HCT116 (cell line): ENCODE measurements at places on chromosomes 12 and 14. TPM values are rescaled to one million over a fixed set of nuclear protein-coding genes. Genes with fewer than 3 reads are reported as not detected.

- DNase-seq, result peak; percentile 10
- no peaks in the 10 kb centered on the region for H3K36me3 ChIP-seq
- peak overlapping the region; percentile 16; the same call in 1 of the 2 replicates for H3K27ac ChIP-seq
- no peak overlapping the region for H3K4me3 ChIP-seq
- H3K27me3 ChIP-seq, result no peaks in the 10 kb centered on the region
Observed at GRCh38 chr14:53742233-53742620, 214.4 kb downstream of the BMP4 start.

Gene MED6
- total RNA-seq, result 39.6 TPM

DNA sequence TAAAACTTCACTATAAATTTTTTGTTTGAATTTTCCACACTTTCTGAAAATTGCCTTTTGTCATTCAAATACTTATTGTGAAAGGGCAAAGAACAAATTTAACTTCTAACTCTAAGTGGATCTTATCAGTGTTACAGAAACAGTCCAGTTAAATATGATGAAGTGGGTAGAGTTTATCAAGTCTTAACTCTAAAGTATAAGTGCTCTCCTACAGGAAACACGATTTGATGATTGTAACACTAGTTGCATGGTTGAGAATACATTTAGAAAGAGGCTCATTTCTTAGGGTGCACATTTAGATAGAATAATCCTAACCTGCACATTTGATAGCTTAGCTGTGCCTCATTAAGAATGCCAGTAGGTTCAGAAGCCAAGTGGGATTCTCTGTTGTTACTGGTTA, 838.3 kb upstream of the ATXN7L3B start:
- H3K27me3 ChIP-seq, result no peaks in the 10 kb centered on the region
- no peak overlapping the region for H3K27ac ChIP-seq
- no peak for DNase-seq
- no peaks in the 10 kb centered on the region for H3K36me3 ChIP-seq

DNA sequence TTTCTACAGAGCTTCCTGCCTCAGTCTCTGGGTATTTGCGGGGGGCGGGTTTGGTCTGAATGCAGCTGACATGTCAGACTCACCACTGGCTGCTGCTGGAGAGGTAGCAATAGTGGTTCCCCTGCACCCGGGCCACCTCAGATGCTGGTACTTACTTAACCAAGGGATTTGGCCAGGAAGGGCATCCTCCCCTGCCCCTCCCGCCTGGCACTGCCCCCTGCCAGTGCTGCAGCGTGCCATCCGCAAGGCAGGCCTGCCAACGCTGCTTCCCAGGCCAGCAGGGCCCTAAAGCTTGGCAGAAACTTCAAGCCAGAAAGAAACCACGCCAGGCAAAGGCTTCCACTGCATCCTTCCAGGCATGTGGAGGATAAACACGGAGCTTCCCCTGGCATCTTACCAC, 22.1 kb downstream of the RAB35 start:
- H3K36me3 ChIP-seq, result peaks cover 8% of the 10 kb centered on the region
- DNase-seq, result no peak
- H3K27me3 ChIP-seq, result no peaks in the 10 kb centered on the region
- H3K4me1 ChIP-seq, result no peaks in the 10 kb centered on the region

Gene RTN1
- total RNA-seq, result 0.57 TPM

- H3K4me3 ChIP-seq, result no peak overlapping the region
- no peaks in the 10 kb centered on the region for H3K27me3 ChIP-seq
- DNase-seq, result no peak
- no peaks in the 10 kb centered on the region for H3K4me1 ChIP-seq
- peaks cover 7% of the 10 kb centered on the region; the same call in 1 of the 2 replicates for H3K36me3 ChIP-seq
Observed at GRCh38 chr12:96263449-96263902, 69.3 kb downstream of the ELK3 start.

DNA sequence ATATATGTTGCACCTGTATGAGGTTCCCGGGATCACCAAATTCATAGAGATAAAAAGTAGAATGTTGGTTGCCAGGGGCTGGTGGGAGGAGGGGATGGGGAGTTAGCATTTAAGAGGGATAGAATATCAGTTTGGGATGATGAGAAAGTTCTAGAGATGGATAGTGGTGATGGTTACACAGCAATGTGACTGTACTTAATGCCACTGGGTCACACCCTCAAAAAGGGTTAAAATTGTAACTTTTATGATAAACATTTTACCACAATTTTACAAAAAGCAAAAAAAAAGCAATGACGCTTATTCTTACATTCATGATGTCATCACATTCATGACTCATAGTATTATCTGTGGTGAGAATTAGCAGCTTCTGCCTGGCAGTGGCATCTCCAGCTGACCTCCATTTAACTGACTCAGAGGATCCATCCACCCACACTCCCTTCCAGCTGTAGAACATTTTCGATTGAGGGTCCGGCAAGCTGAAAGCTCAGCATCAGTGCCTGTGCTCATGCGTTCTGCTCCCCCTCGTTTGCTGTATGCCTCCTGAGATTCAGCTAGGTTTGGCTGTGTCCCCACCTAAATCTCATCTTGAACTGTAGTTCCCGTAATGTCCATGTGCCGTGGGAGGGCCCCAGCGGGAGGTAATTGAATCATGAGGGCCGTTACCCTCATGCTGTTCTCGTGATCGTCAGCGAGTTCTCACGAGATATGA, 64.8 kb upstream of the TMEM260 start:
- no peak for DNase-seq
- no peaks in the 10 kb centered on the region for H3K36me3 ChIP-seq
- no peaks in the 10 kb centered on the region for H3K4me1 ChIP-seq
- H3K27ac ChIP-seq, result no peak overlapping the region

DNA sequence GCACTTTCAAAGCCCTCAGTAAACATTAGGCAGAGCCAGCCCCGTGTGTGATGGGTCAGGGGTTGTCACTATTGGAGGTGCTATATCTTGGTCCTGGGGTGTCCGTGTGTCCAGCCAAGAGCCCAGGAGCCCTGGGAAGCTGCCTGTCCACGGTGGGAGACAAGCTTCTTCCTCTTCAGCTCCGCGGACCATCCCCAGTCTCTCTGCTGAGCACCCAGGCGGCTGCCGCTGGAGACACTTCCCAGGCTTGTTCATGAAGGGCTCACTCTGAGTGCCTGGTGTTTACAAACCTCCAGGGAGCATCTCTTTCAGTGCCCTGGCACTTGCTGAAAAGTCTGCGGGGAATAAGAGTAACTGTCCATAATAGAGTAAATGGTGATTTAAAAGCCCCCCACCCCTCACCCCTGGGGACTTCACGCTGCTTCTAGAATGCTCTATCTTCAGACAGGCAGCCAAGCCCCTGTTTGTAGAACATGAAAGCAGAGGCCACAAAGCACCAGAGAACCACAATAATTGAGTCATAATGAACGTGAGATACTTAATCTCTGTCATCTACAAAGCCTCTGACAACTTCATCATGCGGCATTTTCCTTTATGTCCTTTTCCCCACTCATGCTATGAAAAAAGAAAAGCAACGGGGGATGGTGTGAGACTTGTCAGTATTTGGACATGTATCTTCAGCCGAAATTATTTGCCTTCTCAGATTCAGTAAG, 178.6 kb downstream of the TMEM132C start:
- H3K36me3 ChIP-seq, result no peaks in the 10 kb centered on the region
- H3K4me1 ChIP-seq, result no peaks in the 10 kb centered on the region
- DNase-seq, result no peak
- no peak overlapping the region for H3K4me3 ChIP-seq
- no peak overlapping the region for H3K27ac ChIP-seq

- H3K4me1 ChIP-seq, result no peaks in the 10 kb centered on the region
- no peak overlapping the region for H3K27ac ChIP-seq
- no peaks in the 10 kb centered on the region for H3K27me3 ChIP-seq
- no peaks in the 10 kb centered on the region for H3K36me3 ChIP-seq
Observed at GRCh38 chr14:77526266-77526665, 27.6 kb upstream of the ISM2 start.

DNA sequence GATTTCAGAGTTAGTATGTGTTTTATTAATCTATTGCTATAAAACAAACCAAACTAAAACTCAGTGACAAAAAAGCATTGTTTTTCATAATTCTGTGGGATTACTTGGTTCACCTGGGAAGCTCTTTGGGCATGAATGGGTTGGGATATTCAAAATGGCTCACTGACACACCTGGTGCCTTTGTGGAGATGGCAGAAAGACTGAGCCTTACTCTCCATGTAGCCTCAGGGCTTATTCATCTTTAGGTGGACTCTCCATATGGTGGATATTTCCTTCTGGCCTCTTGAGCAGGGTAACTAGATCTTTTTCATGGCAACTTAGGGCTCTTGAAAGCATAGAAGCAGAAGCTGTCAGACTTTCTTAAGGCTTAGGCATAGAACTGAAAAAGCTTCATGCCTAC, 1102.8 kb upstream of the SEL1L start:
- no peaks in the 10 kb centered on the region for H3K4me1 ChIP-seq
- H3K4me3 ChIP-seq, result no peak overlapping the region
- DNase-seq, result no peak

DNA sequence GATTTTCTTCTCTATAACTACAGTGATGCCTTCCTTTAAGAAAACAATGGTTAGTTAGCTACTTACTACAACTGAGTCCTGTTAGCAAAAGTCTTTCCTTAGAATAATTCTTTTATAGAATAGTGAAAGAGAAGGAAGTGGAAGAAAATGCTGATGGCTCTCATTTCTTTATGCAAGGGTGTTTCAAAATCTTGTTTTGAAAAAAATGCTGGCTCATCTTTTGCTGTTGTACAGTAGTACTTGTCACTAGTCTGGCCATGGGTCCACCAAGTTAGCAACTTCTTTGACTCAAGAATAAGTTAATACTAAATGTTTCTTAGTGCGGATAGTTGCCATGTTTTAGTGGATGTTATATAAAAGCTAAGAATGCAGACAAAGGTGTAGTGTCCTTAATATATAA, 225.4 kb downstream of the PTPRO start:
- H3K36me3 ChIP-seq, result no peaks in the 10 kb centered on the region

DNA sequence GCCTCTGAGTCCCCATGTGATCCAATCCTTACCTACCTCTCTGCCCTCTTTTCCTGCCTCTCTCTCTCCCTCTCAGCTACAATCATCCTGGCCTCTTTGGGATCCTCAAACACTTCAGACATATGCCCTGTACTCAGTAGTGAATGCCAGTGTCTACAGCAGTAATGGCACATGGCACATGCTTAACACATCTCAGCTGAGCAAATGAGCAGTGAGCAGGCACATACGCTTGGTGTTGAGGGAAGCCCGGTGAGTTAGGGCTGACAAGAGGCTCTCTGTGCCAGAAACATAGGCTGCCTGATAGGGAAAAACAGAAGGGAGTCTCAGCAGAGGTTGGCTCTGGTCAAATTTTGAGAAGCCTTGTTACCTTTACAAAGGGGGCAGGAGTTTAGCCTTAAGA, 409.1 kb downstream of the TMEM132D start:
- no peak for DNase-seq
- H3K36me3 ChIP-seq, result no peaks in the 10 kb centered on the region
- H3K27me3 ChIP-seq, result no peaks in the 10 kb centered on the region
- H3K27ac ChIP-seq, result no peak overlapping the region
- no peak overlapping the region for H3K4me3 ChIP-seq
- H3K4me1 ChIP-seq, result no peaks in the 10 kb centered on the region

DNA sequence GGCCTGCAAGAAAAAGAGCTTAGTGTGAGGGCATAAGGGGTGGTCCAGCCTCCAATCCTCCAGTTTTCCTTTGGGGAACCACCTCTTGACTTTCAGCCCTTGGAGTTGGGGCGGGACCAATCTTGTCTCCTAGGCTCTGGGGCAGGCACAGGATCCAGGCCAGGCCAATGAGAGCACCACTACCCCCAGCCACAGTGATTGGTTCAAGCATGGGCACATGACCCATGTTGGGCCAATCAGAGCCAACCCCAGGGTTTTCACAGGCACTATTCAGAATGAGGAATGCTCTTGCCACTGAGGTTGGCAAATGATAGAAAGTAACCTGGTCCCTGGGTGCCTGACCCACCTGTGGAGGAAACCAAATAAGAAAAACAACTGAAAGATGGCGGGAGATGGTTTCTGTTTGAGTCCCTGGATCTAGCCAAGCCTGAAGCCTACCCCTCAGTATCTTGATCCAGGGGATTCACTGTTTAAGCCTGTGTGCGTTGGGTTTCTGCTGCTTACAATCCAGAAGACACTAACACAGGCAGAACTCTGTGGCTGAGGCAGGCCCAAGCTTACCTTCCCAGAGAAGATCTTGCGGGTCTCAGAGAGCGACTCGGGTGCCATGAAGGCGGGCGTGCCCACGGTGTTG, 42.9 kb downstream of the P2RX4 start:
- no peaks in the 10 kb centered on the region for H3K27me3 ChIP-seq
- no peak overlapping the region for H3K4me3 ChIP-seq
- H3K4me1 ChIP-seq, result no peaks in the 10 kb centered on the region
- no peak overlapping the region for H3K27ac ChIP-seq
- DNase-seq, result no peak

DNA sequence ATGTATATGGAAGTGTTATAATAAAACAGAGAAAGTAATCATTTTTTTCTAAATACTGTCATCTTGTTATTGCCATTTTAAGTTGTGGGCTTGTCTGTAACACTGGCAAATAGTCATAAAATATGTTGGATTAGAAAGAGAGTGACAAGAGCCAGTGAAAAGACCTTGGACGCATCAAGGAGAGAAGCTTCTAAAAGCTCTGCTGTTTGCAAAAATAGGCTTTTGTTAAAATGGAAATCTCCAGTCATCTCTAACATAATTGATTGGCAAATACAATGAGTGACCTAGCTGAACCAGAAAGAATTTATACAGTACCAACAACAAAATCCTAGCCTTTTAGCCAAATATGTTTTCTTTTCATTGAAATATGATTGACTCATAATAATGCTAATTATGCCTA, 245.8 kb upstream of the RMST start:
- no peaks in the 10 kb centered on the region; the same call in 1 of the 2 replicates for H3K27me3 ChIP-seq
- no peak overlapping the region for H3K4me3 ChIP-seq
- no peaks in the 10 kb centered on the region for H3K36me3 ChIP-seq
- DNase-seq, result no peak

Gene KRT79
- not detected for total RNA-seq

Gene AGAP2
- total RNA-seq, result 15.8 TPM

DNA sequence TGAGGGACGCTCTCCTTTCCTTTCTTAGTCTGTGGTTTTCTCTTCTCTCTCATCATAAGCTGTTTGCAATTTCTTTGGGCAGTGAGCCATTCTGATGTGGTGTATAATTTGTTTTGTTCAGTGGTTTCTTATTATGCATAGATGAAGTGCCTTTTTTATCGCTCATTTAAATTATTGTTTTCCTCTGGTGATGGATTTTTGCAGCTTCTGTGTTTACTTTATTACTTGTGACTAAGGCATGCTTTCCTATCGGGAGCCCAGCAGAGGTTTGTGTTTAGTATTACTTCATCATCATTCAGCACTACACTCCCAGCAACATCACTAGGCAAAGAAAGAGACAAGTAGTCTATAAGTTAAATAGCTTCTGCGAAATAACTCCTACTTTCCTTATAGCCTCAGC, 586.6 kb upstream of the NOVA1 start:
- no peaks in the 10 kb centered on the region for H3K27me3 ChIP-seq
- no peak overlapping the region for H3K4me3 ChIP-seq
- no peak overlapping the region for H3K27ac ChIP-seq
- no peaks in the 10 kb centered on the region for H3K36me3 ChIP-seq

Gene ACADS
- 21.4 TPM for total RNA-seq
